ENCODE measurements at places on chromosomes 7 and 10. TPM values are rescaled to one million over a fixed set of nuclear protein-coding genes. Genes with fewer than 3 reads are reported as not detected.

Gene AMPH
- not detected for total RNA-seq

Gene SLC26A5
- total RNA-seq, result not detected

Gene ITGA8
- total RNA-seq, result not detected

Gene VAX1
- total RNA-seq, result not detected

Gene SPDYE9
- total RNA-seq, result not detected

Gene VWA2
- not detected for total RNA-seq

Gene HDAC9
- total RNA-seq, result not detected

Gene AGAP9
- 7.9 TPM for total RNA-seq

Gene TMEM270
- not detected for total RNA-seq

Gene HOXA13
- not detected for total RNA-seq

Gene NRG3
- not detected for total RNA-seq

Gene CPXM2
- not detected for total RNA-seq

Gene C10orf67
- total RNA-seq, result 3.2 TPM

Gene HABP2
- not detected for total RNA-seq

Gene CNTNAP2
- 0.14 TPM for total RNA-seq

Gene SYT15B
- 0.07 TPM for total RNA-seq

GRCh38 chr7:158407581-158408317 lies 179.9 kb downstream of the PTPRN2 start:
- DNase-seq, result no peak

DNA sequence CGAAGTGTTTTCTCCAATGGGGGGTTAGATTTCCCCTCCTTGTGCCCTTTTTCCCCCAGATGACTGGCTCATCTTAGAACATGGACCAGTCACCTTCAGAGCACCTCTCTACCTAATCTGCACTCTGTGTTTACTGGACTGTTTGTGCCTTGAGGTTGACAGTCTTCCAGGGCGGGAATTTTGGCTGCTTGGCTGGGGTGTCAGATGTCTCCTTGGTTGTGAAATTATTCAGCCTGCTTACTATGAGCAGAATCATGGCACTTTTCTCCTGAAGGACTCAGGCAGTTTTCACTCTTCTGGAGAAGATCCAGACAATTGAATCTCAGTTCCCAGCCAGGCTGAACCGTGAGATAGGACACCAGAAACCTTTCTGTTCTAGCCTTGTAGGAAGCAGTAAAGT lies 60.3 kb upstream of the NFKB2 start:
- DNase-seq, result no peak

- DNase-seq, result peak; percentile 22
These were observed 5.8 kb downstream of the FBH1 start for GRCh38 chr10:5895804-5896203.

- DNase-seq, result peak; percentile 52
These were observed 27.1 kb downstream of the LRRC20 start for GRCh38 chr10:70355051-70356021.

- no peak for DNase-seq
These were observed 12.5 kb downstream of the STN1 start for GRCh38 chr10:103905441-103905840.

- DNase-seq, result no peak
These were observed 14.0 kb upstream of the COL13A1 start for GRCh38 chr10:69787681-69788080.

- no peak for DNase-seq
These were observed 61.3 kb downstream of the GFRA1 start for GRCh38 chr10:116211682-116212081.

DNA sequence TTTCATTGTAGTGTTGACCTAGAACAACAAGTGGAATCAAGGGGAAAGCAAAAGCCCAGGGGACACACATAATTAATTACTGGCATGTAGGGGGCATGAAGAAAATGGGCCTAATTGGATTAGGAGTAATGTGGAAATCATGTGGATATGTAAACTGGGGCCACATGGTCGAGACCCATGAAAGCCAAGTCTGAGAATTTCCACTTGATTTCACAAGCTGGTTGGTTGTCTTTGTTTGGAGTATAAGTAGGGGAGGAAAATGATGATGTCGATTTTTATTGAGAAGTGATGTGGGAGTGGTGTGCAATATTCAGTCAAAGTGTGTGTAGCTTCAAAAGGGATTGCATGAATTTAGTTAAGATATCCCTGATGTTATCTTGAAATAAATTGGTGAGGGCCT lies 131.8 kb downstream of the LRRC4 start:
- DNase-seq, result no peak

- no peak for DNase-seq
These were observed 68.1 kb upstream of the GSDME start for GRCh38 chr7:24825381-24825794.

- DNase-seq, result no peak
These were observed 16.3 kb downstream of the GSAP start for GRCh38 chr7:77399816-77400215.

DNA sequence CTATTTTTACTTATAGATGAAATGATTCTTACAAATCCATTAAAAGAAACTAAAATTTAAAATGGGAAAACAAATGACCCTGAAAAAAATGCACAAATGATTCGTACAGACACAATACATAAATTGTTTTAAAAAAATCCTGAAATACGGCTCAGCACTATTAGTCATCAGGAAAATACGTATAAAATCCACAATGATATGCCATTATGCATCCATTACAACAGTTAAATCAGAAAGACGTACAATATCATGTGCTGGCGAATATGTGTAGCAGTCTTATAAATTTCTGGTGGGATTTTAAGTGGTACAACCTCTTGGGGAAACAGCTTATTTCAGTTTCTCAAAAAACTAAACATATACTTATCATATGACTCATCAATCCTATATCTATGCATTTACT lies 600.1 kb upstream of the STEAP1 start:
- no peak for DNase-seq

DNA sequence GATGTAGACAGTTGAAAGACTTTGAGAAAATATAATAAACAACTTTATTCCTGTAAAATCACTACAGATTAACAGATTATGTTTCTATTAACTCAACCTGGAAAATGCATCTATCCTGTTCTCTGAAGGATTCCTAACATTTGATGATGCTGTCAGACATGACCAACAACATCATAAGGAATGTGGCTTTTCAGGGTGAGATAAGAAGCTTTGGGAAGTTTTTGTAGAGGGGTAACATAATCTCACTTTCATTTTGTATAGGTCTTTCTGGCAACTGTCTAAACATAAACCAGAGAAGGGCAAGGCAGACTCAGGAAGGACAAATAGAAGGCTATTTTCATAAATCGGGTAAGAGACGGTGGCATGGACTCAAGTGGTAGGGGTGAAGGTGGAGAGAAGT lies 112.2 kb downstream of the TES start:
- no peak for DNase-seq

DNA sequence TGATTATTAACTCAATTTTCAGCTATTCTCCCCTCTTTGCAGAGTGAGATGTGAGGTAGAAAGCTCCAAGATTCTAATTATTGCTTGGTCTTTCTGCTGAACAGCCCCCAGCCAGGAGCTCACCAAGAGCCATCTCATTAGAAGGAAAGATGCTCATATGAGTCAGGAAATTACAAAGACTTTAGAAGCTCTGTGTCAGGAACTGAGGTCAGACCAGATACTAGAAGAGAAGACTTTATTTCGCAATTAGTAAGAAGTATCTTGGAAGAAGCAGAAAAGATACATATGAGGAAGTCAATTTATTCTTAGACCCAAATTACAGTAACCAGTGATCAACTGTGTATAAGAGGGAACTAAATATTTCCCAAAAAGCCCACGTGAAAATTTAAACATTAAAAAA lies 626.9 kb downstream of the ZWINT start:
- DNase-seq, result no peak

- no peak for DNase-seq
These were observed 116.4 kb downstream of the TCERG1L start for GRCh38 chr10:131195116-131195515.

DNA sequence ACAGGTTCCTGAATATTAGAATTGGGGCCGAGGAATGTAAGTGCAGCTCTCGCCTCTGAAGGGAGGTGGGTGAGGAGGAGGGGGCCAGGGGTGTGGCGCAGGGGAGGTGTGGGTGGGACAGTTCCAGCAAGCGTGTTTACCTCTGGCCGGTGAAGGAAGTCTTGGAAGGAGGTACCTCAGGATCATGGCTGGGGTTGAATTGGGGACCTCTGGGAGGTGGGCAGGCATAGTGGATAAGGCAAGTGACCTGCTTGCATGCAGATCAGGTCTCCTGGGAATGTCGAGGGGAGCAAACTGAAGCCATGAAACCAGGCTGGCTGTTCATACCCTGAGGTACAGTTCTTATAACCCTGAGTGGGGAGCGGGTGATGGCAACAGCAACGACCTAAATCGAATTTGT lies 2.0 kb downstream of the ZNF775 start:
- DNase-seq, result no peak

DNA sequence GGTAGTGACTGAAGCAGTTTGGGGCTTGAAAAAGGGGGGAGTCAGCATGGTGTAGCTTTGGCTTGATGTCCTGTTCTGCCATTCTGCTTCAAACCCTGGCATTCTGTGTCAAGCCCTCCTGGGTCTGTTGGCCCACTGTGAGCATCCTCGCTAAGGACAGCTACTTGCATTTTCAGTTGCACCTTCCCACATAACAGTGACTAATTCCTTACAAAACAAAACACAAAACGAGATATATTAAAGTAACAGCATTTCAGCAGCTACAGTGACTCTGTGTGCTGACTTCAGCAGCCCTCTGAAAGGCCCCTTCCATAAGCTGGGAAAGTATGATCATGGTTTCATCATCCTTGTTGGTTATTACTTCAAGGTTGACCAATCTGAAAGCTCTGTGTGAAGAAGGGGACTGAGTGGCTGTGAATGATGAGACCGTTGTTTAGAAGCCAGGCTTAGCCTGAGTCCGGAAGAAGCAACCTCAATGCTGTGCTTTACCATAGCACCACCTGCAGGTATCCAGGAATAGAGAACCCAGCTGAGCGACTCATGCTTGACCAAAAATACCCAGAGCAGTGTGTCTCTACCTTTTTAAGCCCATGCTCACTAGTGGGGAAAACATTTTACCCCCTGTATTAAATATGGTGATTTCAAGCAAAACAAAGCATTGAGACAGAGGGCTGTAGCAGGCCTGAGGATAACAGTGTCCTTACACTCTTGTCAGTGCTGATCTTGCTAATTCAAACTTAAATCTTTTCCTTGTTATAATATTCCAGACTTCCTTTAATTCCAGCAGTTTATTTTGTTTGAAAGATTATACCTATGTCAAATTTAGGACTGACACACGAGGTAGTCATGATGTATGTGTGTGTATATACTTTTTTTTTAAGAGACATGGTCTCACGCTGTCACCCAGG lies 42.6 kb upstream of the CC2D2B start:
- DNase-seq, result peak; percentile 64

- peak; percentile 27 for DNase-seq
These were observed 71.5 kb downstream of the PRPF18 start for GRCh38 chr10:13658264-13658663.

DNA sequence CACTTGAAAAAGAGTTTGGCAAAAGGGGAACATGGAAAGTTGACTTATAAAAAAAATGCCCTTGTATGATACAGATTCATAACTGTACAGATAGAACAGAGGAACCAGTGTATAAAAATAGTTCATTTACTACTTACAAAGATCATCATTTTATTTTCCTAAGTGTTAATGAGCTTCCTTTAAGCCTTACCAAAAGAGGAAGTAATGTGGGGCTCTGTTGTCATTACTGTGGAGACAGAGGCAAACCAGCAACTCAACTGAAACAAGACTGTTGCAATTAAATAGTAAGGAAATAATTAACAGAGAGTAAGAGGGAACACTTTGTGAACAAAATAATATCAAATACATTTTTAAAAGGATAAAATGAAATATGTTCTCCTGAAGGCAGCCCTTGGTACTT lies 526.2 kb upstream of the ADARB2 start:
- no peak for DNase-seq

DNA sequence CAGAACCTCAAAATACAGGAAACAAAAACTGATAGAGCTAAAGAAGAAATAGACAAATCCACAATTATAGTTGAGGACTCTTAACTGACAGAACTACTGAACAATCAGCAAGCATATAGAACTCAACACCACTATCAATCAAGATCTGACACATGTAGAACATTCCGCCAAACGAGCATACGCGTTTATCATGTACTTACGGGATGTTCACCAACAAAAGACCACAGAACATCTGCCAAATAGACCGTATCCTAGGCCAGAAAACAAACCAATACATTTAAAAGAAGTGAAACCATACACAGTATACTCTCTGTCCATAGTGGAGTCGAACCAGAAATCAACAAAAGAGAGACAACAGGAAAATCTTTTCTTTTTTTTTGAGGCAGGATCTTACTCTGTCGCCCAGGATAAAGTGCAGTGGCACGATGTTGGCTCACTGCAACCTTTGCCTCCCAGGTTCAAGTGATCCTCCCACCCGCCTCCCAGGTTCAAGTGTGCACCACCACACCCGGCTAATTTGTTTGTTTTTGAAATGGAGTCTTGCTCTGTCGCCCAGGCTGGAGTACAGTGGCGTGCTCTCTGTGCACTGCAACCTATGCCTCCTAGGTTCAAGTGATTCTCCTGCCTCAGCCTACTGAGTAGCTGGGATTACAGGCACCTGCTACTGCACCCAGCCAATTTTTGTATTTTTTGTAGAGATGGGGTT lies 5.1 kb downstream of the GNA12 start:
- DNase-seq, result no peak

- no peak for DNase-seq
These were observed 266.0 kb upstream of the PITRM1 start for GRCh38 chr10:3438606-3439005.

All from activated naive CD4-positive, alpha-beta T cell treated with anti-CD3 and anti-CD28 coated beads for 36 hours (primary cell).